ENCODE measurements at places on chromosomes 6 and 20. TPM values are rescaled to one million over a fixed set of nuclear protein-coding genes. Genes with fewer than 3 reads are reported as not detected.

GRCh38 chr6:101001607-101002006, 120.5 kb upstream of the ASCC3 start:
- no peak for DNase-seq

DNA sequence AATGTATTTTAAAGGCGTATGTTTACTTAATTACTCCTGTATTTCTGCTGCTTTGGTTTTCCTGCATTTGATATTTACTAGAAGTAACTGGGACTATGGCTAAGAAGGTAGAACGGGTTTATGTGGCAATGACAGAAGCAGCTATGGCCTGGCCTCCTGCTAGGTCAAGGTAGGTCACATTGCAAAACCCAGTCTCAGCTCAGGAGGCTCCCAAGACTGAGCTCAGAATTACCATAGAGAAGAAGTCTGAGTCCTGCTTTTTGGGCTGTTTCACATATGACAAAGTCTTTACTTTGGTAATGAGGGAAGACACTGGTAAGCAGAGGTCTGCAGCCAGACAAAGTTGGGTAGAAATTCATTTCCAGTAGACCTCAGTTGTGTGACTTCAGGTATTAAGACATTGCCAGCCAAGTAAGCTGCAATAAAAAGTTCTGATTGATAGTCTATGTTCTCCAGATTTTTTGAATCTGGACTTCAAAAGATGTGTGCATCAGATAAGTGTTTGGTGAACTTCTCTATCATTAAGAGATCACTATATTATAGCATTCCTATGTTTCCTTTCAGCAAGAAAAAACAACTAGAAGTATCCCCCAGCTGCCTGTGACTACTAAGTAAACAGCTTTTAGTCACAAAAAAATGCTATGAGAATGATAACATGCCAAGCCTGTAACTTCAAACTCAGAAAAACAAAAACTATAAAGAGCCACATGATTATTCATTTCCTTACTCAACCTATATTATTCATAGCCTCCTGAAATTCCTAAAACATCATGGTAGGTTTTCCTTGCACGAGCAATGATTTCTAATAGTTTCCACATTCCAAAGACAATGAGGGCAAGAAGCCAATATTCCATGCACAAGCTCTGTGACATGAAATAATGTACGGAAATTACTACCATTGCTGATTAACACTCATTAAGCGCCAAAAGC, 312.3 kb downstream of the HAO1 start:
- DNase-seq, result no peak

DNA sequence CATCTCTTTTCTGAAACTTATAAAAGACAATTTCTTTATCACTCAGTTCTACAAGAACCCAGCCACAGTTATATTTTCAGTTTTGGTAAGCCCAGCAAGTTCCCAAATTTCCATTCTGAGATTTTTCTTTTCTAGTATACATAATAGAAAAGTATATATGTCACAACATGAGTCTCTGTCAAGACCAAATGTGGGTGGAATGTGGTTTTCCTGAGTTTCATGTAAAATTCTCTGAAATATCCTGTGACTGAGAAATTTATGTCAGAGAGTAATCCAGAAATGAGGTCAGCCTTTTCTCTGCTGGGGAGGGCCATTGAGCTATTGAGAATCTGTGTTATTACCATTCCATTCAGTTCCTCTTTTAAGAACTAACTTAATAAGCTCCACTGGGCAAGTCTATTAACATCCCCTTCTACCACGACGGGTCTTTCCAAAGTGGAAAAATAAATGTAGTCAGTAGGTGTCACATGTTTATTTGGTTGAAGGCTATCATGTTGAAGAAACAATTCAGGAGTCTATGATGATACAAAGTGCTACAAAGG, 100.7 kb upstream of the HMGN3 start:
- DNase-seq, result no peak

Gene GLP1R
- not detected for total RNA-seq

Gene PLG
- not detected for total RNA-seq

Gene MYMX
- not detected for total RNA-seq
